CD4-positive, alpha-beta T cell treated with Interferon alpha-2 for 1 hour (primary cell): ENCODE measurements at places on chromosomes 12 and 14.

GRCh38 chr12:49661191-49661590 is 37.8 kb downstream of the PRPF40B start:
- DNase-seq = no peak

DNA sequence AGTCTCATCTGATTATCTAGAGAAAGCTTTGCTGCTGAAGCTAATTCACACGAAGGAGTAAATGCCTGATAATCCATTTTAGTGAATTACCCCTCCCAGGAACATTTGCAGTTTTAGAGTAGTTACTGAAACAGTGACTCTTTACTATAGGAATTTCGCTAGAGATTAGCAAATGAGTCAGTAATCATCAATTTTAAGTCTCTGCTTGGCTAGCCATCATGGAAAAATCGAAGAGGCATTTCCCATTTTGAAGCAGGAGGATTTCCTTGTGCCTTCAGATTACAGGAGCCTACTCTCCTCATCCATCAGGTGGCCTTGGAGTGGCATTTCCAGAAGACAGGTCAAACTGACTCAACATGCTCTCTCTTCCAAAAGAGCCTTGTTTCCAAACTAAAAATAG is 154.5 kb downstream of the EGLN3 start:
- DNase-seq = no peak

GRCh38 chr12:103399986-103400385 is 95.8 kb downstream of the C12orf42 start:
- DNase-seq = no peak

DNA sequence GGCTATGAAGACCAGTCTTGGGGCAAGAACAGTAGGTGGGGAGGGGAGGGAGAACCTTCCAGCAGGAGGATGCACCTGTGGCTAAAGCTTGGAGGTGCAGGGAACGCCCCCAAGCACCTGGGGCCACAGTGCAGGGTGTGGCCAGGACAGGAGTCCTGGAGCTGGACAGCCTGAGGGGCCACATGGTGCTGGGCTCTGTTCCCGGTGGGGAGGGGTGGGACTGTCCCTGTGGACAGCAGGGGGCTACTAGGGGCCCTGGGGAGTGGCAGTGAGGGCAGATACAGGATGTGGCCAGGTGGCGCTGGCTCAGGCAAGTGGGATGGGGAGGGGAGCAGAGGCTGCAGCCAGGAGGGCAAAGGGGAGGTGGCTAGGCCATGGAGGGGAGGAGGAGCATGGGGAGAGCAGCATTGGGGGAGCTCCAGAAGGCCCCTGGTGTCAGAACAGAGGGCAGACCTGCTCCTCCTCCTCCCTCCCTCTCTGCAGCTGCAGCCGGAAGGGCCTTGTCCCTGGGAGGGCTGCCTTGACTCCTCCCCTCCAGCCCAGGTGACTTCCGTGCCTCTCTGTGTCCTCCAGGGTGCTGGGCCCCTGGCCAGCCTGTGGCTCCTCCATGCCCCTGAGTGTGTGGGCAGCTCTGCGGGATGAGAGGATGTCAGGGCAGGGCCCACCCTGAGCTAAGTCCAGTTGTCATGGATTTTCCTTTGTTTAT is 68.4 kb upstream of the DLK1 start:
- no peak for DNase-seq

- DNase-seq = no peak
These were observed 437.8 kb downstream of the NPAS3 start for GRCh38 chr14:33376510-33376909.

GRCh38 chr12:117447665-117448366 is 86.4 kb upstream of the NOS1 start:
- no peak for DNase-seq

- DNase-seq = no peak
These were observed 33.3 kb downstream of the COCH start for GRCh38 chr14:30907659-30908057.

DNA sequence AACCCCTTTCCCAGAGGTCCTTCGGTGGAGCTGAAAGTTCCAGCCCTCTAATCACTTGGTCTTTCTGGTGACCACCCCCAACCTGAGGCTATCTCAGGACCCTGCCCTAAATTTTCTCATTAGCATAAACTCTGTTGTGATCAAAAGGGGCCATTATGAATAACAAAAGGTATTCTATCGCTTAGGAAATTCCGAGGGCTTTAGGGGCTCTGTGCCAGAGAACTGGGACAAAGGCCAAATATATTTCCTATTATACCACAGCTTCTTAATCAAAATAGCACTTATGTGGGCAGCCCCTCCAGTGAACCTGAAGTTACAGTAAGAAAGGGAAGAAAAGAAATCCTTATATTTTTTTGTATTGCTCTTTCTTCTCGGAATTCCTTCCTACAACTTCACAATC is 125.3 kb upstream of the NPAS3 start:
- no peak for DNase-seq

GRCh38 chr14:45177076-45177475 is 41.3 kb downstream of the FANCM start:
- DNase-seq = no peak

DNA sequence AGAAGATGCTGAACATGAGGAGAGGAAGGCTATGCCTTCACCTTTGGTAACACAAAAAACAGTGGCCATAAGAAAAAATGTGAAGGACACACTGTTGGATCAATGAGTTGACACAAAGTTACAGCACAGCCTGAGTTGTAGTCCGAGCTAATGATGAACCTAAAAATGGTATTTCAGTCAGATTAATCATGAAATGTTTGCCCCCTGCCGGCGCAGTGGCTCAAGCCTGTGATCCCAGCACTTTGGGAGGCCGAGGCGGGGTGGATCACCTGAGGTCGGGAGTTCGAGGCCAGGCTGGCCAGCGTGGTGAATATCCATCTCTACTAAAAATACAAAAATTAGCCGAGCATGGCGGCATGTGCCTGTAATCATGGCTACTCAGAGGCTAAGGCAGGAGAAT is 1.3 kb upstream of the CAPRIN2 start:
- DNase-seq = no peak

DNA sequence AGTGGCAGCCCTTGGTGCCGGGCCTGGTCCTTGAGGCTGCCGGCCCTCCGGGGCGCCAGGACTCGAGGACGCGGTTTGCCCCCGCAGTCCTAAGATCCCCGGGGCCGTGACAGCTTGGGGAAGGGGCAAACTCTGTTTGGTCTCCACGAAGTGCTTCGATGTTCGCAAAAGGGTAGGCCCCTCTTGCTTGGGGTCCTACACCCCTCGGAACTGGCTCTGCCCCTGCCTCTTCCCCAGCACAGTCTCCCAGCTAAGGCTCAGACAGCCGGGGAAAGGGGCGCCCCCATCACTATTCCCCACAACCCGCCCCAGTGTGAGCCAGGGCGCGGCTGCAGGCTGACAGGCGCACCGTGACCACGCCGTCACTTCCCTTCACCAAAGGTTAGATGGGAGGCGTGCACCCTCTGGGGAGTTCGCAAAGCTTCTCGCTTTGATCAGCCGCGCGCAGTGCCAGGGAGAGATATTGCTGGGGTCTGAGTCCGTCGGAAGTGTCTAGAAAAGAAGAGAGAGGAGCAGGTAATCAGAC is 7.2 kb upstream of the OTX2 start:
- DNase-seq = no peak

GRCh38 chr14:96629558-96630222 is 127.5 kb downstream of the PAPOLA start:
- no peak for DNase-seq

DNA sequence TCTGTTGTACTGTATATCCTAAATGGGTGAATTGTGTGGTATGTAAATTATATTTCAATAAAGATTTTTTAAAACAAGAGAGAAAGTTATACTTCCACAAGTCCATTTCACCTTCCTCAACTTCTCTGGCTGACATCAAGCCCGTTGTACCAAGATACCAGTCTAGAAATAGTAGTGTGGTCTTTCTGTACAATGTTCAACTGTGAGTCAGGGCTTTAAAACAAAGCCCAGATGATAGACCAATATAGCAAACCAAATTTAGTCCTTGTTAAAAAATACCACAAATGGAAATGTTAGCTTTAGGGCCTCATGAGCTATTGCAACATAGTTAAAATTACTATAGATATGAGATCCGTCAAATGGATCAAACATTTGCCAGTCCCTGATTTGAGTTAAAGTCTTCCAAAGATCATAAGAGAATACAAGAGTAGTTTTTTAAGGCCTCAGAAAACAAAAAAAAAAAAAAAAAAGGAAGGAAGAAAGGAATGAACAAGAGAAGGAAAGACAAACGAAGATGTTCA is 49.0 kb upstream of the EGLN3 start:
- no peak for DNase-seq

DNA sequence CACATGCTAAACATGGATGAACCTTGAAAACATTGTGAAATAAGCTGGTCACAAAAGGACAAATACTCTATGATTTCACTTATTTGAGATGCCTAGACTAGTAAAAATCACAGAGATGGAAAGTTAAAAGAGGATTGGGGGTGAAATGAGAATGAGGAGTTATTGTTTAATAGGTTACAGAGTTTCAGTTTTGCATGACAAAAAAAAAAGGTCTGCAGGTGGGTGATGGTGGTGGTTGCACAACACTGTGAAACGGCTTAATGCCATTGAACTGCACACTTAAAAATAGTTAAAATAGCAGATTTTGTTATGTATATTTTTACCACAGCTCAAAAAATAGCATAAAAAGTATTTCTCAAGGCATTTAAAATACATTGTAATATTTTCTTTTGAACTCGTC is 151.9 kb upstream of the NRXN3 start:
- no peak for DNase-seq

GRCh38 chr12:11771895-11772502 is 122.5 kb downstream of the ETV6 start:
- no peak for DNase-seq

DNA sequence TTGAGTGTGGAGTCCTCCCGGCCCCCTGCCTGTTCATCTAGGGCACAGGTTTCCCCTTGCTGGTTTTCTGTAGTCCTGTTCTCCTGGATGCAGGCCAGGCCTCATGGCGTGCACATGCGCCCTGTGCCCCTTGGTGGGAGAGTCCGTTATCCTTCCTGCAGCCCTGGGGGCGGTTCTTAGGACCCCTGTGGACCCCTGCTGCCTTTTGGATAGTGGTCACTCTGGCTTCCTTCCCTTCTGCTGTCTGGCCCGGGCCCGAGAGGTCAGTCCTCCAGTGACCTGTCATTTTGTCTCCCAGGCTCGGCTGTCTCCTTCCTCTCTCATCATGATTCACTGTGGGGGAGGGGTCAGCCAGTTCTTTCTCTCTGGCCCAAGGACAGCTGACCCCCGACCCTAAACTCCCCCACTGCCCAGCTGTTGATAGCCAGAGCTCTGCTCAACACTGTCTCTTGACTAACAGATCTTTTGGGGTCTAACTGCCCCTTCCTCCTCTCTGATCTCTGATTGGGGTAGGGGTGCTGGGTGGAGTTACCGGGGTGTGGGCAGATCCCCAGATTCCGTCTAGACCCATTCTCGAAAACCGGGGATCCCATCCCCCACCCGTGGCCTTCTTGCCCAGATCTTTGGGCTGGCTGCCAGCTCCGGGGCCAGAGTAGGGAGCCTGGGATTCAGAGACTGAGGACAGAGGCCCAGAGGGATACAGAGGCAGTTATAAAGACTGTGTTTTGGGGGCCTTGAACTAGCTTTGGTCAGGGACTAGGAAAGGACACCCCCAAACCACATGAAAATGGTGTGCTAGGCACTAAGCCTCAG is 7.0 kb downstream of the CCND2 start:
- DNase-seq = no peak

DNA sequence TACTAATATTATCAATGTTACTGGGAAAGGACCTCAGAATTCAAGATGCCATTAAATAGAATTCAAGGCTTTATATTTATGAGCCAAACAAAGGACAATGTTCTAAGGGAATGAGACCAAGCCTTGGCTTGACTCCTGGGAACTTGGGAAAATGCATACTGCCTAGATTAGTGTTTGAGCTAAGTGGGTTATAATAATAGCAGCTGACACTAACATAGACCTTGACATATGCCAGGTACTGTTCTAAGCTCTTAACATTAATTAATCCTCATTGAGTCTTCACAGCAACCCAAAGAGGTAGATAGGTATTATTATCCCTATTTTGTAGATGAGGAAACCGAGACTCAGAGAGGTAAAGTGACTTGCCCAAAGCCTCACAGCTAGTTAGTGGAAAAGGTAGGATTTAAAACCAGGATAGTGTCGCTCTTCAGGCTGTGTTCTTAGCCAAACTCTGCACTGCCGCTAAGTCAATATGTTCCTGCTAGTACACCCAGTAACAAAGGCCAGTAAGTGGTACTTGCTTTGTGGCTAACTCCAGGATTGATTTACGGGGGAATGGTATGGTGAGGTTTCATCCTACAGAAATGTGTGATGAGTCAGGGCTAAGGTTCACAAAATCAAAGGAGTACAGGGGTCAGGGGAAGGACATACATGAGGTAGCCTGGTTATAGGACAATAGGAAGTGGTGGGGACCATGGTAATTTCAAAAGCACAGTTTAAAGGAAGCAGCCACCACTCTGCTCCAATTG is 35.8 kb upstream of the PRKAB1 start:
- DNase-seq = no peak

- DNase-seq = no peak
These were observed 782 bp upstream of the LGR5 start for GRCh38 chr12:71438670-71439361.

GRCh38 chr12:14841761-14842160 is 1.6 kb downstream of the ART4 start:
- no peak for DNase-seq

DNA sequence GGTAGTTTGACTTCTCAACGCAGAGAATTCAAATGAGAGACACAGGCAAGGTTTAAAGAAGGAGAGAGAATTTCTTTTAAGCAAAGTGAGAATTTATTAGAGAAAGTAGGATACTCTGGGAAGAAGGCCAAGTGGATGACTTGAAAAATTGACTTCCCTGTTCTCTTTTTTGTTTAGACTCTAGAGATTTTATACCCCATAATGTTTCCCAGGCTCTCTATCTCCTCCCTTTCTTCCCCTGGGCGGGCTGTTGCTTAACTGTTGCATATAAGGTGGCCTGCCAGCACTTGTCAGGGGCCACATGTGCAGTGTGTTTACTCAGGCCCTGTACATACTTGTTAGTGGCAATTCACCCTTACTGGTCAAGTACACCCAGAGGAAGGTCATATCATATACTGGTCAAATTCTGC is 403.7 kb downstream of the SLC6A15 start:
- DNase-seq = no peak

- DNase-seq = no peak
These were observed 123.5 kb downstream of the ESRRB start for GRCh38 chr14:76499399-76499798.

DNA sequence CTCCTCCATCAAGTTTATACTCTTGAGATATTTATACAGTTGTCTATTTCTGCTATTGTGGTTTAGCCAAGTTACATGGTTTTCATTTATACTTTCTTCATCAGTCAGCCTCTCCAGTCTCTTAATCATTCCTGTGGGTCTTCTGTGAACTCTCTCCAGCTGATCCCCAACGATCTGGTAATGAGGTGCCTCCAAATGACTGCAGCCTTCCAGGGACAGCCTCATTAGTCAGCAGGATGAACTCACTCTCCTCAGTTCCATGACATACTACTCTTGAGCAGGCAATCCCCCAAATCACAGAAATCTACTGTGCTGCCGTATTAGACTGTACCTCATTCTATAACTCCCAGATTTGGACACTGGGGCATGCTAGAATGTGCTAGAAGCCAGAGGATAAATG is 15.3 kb downstream of the AREL1 start:
- DNase-seq = no peak

GRCh38 chr12:73361864-73362230 is 1089.7 kb downstream of the TRHDE start:
- DNase-seq = no peak
